ENCODE measurements at places on chromosomes 6 and 20.
A peak's percentile ranks its signal among the peaks of the same experiment; 100 is the strongest.

GRCh38 chr6:106870824-106871717, 103.5 kb downstream of the CD24 start:
- no peak for DNase-seq

DNA sequence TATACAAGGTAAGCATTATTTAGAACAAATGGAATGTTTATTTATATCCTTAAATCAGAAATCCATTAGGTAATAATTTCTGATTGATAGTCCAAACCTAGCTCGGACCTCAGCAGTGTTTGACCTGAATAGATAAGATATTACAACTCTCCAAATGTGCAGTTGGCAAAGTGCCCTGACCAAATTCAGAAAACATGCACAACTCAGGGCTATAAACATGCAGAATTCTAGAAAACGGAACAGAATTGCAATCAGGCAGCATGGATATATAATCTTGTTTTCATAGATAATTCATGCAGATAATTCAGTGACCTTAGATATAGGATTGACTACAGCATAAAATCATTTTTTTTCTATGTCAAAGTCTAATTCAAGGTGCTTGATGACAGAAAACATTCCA, 626.6 kb upstream of the CITED2 start:
- DNase-seq, result no peak

DNA sequence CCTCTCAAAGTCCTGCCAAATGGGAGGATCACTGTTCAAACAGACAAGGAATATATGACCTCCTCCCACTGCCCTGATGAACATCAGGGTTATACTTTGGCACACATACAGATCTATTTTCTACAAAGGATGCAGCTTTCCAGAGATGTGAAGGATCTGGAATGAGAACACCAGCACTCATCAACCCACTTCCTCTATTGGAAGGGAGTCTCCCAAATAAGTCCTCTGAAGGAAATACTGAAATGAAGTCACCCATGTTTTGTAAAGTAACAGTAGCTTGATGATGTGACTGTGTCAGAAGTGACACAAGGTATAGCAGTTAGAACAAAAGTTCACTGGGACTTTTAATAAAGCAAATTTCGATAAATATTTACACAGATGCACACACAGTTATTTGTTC, 104.9 kb downstream of the OGFRL1 start:
- no peak for DNase-seq

GRCh38 chr6:167113935-167114910, 8.7 kb upstream of the CCR6 start:
- peak; percentile 90 for DNase-seq

DNA sequence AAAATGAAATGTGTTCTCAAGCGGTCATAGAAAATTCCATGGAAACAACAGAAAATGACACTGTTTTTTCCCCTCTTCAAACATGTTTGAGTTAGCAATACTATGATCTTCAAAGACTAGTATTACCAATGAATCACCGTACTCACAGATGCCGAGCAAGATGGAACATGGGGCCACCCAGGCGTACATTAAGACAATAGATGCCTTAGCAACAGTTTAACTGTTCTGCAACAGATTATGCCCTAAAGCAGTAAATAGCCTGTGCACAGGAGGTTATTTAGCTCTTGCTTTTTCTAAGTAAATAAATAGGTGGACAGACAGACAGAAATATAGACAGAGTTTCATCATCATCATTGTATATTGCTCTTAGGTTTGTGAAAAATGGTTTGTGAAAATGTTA, 284.0 kb upstream of the DEFB112 start:
- no peak for DNase-seq

- no peak for DNase-seq
Measured at GRCh38 chr6:167122827-167123657, at the start of gene CCR6. CCR6 (plus strand) TSS chr6:167123096; CDS start chr6:167136135, 13,039 bp downstream.

DNA sequence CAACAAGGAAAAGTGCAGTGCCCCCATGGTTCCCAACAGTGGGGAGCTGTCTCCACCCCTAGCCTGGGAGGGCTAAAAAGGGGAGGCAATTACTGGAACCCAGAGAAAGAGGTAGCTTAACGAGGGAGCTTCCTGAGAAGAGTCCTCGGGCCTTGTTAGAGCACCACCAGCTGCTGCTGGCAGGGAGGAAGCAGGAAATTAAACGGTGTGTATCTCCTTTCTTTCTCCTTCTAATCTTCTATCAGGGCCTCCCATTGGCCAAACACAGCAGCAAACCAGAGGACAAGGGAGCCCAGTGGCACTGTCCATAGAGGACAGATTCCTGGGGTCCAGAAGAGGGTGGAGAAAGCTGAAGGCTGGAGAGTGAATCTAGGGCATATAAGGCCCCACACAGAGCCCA, 7.6 kb upstream of the BTN2A2 start:
- DNase-seq, result no peak

DNA sequence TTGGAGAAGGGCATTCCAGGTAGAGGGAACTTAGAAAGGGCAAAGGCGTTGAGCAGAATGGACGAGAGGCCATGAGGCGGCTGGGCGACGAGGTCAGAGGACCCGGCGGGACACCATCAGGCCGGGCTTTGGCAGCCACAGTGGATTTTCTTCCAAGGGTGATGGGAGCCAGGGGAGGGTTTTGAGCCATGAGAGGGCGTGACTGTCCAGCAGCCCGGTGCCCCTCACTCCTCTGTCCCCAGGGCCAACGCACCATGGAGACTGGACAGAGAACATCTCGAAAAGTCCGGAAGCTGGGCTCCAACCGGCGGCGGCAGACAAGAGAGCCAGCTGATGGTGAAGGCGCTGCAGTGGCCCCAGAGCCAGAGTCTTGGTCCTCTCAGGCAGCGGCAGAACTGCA, 6.4 kb downstream of the RAB44 start:
- DNase-seq, result no peak

- DNase-seq, result no peak
Measured at GRCh38 chr20:61886721-61887595, 178.7 kb downstream of the TAF4 start.

GRCh38 chr20:15515691-15516090, 1057.6 kb downstream of the KIF16B start:
- no peak for DNase-seq

GRCh38 chr6:137952247-137952646, 85.2 kb downstream of the TNFAIP3 start:
- DNase-seq, result no peak

- DNase-seq, result no peak
Measured at GRCh38 chr6:117552618-117553017, 49.7 kb downstream of the GOPC start.

DNA sequence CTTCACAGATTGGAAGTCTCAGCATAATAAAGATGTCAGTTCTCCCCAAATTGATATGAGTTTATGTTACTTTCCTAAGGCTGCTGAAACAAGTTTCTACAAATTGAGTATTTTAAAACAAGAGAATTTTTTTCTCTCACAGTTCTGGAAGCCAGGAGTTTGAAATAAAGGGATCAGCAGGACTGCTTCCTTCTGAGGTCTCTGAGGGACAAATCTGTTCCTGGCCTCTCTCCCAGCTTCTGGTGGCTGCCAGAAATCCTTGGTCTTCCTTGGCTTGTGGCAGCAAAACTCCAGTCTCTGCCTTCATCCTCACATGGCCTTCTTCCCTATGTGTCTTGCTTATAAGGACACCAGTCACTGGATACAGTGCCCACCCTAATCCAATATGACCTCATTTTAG, 136.1 kb downstream of the TFAP2A start:
- no peak for DNase-seq

DNA sequence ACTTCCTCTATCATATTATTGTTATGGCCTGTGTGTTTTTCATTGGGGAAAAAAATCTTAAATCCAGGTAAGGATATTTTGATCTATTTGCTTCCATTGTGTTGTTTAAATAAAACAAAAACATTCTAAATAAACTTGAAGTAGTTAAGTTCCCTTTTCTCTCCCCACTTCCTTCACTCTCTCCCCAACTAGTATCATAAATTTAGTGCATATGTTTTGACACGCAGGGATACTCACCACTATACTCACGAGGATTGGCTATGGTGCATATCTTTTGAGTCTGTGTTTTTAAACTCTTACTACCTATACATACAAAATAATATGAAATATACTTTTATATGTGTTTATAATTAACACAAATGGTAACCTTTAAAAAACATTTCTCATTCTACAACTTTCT, 5.2 kb downstream of the TTLL9 start:
- no peak for DNase-seq

- no peak for DNase-seq
Measured at GRCh38 chr6:157563611-157564284, 182.8 kb downstream of the ZDHHC14 start.

- no peak for DNase-seq
Measured at GRCh38 chr20:13041574-13042457, 33.0 kb downstream of the SPTLC3 start.

DNA sequence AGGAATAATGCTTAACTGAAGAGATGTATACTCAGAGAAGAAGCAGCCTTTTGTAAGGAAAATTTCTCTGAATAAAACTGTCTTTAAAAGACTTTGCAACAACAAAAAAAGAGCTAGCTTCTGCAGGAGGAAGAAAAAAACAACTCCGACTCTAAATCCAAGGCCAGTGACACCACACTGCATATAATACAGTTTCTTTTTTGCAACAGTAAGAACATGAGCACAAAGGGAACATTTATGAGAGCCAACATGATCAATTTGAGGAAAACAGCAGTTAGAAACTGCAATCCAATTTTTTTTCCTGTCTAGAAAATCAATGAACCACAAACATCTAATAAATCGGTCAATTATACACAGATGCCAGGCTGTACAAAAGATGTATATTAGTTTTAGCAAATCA, 42.9 kb upstream of the UST start:
- DNase-seq, result no peak

DNA sequence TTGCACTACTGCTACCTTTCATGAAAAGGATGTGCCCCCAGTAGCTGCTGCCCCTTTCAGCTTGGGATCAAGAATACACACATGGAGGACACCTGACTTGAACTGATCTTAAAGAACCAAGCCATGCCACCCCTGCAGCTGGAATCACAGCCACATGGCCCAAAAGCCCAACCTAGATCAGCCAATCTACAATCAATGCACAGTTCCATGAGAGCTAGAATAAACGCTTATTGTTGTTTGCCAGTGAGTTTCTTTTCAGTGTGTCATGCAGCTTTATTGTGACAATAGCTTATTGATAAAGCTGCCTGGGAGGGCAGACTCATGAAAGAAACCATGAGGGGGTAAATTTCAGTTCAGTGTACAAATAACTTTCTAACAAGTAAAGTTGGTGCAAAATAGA, 397.7 kb downstream of the PTPRT start:
- DNase-seq, result no peak

- DNase-seq, result no peak
Measured at GRCh38 chr6:158839796-158840195, 20.6 kb upstream of the EZR start.

DNA sequence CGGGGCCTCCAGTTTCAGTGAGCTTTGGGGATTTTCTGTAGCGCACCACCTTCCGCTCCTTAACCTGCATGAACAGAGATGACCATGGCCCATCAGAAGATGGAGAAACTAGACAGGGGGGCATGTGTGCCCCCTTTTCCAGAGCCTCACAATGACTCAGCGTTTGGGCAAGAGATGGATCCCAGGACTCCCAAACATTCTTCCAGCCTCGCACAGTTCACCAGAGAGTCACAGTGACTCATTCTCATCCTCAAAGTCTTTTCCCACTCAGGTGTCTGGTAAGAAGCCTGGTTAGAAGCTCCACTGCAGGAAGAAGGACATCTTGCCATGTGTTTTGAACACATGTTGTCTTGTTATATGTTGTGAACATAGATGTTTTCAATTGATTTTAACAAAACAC, 76.2 kb upstream of the FRMD1 start:
- no peak for DNase-seq

DNA sequence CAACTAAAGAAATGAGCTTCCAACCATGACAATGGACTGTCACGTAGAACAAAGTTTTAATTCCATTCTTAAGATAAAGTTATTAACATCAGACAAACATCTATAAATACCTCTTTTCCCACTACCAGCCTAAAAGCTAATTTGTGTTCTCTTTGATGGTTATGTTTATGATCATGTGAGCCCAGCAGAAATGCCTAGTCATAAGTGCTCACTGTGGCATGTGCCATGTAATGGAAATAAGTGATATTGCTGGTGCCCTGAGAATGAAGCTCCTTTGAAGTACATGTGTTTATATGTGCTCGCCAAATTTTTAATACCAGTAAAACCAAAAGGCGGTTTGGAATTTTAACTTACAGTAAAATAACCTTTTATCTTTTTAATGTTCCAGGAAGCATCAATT, 205.8 kb downstream of the ISM1 start:
- no peak for DNase-seq

DNA sequence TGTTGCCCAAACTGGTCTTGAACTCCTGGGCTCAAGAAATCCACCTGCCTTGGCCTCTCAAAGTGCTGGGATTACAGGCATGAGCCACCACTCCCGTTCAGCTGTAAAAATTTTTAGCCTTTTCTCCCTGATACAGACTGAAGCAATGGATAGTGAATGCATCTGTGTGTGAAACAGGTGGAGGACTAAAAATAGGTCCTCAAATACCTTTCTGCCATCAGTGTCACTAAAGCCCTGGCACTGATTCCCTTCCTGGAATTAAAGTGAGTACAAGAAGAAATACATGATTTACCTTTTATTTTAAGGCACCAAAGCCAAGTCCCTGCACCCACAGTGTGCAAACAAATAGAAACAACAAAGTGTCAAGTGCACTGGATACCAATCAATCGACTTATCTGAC, 25.1 kb downstream of the TULP4 start:
- DNase-seq, result no peak

DNA sequence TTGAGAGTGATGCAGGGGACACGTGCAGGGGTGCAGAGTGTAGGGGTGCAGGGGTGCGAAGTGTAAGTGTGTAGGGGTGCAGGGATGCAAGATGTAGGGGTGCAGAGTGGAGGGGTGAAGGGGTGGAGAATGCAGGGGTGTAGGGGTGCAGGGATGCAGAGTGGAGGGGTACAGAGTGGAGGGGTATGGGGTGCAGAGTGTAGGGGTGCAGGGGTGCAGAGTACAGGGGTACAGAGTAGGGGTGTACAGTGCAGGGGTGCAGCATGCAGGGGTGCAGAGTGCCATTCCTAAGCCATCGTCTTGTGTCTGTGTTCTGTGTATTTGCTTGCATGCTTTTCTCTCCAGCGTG, 345.4 kb downstream of the TAF4 start:
- no peak for DNase-seq

DNA sequence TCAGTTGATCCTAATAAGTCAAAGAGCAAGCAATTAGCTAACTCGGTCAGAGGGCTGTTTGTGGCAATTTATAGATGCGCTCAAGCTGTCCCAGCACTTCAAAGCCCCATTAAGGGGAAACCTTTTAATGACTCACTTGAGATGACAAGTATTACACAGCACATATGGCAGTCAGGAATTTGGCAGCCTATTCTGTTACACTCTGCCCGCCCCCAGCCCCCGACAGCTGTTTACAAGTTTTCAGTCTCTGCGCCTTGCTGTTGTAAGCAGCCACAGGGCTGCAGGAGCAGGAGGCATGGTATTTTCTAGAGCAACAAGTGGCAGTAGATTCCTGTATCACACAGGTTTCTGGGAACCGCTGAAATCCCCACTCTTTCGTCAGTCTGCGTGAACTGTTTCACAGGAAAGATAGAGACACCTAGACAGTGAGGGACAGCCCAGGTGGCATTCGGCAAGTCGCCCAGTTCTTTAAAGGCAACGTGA, 263.0 kb downstream of the FOXC1 start:
- no peak for DNase-seq

Measured in memory B cell (primary cell).